NCI-H187 (cell line): ENCODE measurements at places on chromosomes 11 and 22.

- DNase-seq, result no peak
Observed at GRCh38 chr11:133343951-133344350, 188.3 kb downstream of the OPCML start.

- DNase-seq, result no peak
Observed at GRCh38 chr11:58658623-58659022, 36.2 kb downstream of the CNTF start.

GRCh38 chr11:1559111-1559951 is 12.7 kb downstream of the DUSP8 start:
- no peak for DNase-seq

DNA sequence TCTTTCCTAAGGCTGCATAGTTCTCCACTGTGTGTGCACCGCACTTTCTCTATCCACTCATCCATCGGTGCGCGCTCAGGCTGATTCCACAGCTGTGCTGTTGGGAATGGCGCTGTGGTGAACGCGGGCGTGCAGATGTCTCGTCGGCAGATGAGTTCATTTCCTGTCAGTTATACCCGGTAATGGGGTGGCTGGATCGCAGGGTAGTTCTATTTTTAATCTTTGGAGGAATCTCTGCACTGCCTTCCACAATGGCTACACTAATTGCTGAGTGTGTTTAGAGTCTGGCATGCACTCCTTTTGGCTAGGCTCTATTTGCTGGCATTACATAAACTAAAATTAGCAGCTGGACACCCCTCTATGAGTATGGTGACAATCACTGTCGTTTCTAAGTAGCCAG is 27.9 kb upstream of the KRTAP5-7 start:
- DNase-seq, result no peak

GRCh38 chr11:7417328-7417727 is 68.0 kb upstream of the OLFML1 start:
- no peak for DNase-seq

GRCh38 chr11:125365196-125365931 is 130.7 kb downstream of the FEZ1 start:
- DNase-seq, result no peak

- DNase-seq, result no peak
Observed at GRCh38 chr11:87908086-87908485, 267.2 kb downstream of the RAB38 start.

- no peak for DNase-seq
Observed at GRCh38 chr11:98616098-98616655, 404.6 kb upstream of the CNTN5 start.

DNA sequence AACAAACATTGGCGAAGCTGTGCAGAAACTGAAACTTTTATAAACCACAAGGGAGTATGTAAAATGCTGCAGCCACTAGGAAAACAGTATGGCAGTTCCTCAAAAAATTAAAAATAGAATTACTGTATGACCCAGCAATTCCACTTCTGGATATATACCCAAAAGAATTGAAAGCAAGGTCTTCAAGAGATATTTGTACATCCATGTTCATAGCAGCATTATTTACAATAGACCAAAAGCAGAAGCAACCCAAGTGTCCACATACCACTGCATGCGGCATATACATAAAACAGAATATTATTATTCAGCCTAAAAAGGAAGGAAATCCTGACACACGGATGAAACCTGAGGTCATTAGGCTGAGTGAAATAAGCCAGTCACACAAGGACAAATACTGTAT is 85.8 kb downstream of the RELT start:
- DNase-seq, result no peak

- DNase-seq, result no peak
Observed at GRCh38 chr22:30337461-30337778, 10.7 kb upstream of the TBC1D10A start.

GRCh38 chr11:133047036-133047770 is 485.1 kb downstream of the OPCML start:
- DNase-seq, result no peak

DNA sequence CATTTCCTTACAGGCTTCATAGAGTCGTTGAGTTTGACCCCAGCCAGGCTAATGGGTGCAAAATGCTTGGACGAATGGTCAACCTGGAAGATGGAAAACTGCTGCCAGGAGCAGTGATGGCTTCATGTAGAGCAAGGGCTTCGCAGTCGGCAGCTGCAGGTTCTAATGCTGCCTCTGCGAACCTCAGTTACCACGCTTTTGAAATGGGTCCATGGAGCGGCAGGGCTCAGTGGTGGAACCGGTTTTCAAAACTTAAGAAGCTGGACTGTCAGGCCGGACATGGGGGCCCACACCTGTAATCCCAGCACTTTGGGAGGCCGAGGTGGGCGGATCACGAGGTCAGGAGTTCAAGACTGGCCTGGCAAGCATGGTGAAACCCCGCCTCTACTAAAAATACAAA is 55.9 kb upstream of the PRR5 start:
- no peak for DNase-seq

GRCh38 chr11:127994736-127995135 is 592.6 kb downstream of the ETS1 start:
- DNase-seq, result no peak

DNA sequence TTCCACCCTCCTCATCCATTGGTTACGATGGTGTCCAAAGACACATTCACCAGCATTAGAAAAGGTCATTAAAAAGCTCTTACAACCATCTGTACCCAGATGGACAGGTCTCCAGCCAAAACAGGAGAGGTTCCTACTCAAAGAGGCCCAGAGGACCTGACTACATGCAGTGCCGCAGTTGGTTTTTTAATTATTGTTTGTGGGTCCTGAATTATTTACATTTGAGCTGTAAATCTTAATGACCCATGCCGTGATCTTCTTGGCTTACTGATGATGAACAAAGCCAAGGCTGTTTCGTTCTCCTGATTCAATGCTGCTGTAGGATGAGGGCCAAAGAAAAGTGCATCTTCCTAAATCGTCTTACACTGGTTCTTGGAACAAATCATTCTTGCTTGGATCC is 83.7 kb downstream of the CADM1 start:
- no peak for DNase-seq

- no peak for DNase-seq
Observed at GRCh38 chr22:36015155-36015810, 13.3 kb downstream of the RBFOX2 start.

DNA sequence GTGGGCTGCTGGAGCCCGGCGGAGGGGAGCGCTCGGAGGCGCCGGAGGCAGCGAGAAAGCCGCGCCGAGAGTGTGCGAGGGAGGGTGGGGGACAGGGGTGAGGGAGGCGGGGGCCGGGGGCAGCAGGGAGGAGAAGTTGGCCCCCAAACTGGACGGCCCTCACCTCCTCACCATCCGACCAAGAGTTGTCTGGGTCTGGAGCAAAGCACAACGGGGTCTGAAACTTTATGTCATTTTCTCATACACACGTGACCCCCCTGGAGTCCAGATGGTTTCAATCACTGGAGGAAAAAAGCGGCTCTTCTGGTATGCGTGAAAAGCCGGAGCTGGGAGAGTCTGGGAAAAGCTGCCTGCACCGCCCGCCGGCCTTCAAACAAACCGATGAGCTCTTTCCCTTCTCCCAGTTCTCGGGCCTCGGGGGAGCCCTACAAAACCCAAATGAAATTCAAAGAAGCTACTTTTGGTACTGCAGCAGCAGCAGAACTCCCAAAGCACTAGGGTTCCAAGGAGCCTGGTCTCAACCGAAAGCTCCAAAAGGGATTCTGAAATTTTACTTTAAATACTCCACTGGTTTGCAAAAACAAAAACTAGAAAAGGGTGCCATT is 39.7 kb upstream of the AKIP1 start:
- no peak for DNase-seq

DNA sequence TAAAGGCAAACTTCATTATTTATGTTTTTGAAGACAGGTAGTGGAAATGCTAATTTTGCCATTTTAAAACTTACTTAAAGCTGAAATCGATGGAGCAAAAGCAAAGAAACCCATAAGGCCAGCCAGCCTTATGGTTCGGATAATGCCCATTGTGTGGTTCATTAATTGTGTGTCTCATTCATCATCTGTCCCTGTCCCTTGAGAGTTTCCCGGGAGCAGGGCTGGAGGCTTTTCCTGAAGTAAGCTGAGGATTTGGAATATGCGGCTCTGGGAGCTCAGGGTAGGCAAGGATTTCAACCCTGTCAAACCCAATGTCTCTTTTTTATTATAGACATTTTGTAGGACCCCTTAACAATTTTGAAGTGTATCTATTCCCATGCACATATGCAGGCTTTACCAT is 790.0 kb upstream of the KIRREL3 start:
- DNase-seq, result no peak

GRCh38 chr11:27233654-27234042 is 129.4 kb downstream of the CCDC34 start:
- DNase-seq, result no peak

GRCh38 chr11:121842192-121842585 is 273.8 kb downstream of the BLID start:
- no peak for DNase-seq

DNA sequence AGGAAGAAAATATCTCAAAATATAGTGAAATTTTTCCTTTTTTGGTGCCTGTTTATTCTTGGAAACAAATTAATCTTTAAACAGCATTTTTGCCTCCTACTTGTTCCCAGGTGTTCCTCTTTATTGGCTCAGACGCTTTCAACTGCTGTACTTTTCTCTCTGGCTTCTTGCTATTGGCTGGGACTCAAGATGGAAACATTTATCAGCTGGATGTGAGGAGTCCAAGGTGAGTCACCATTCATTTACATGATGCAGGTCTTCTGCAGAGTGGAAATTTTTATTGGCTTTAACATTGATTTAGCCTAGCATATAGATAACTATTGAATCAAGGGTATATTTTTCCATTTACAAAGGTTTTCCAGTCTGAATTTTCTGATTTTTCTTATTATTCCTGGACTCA is 34.4 kb upstream of the DNAJB13 start:
- DNase-seq, result no peak

- no peak for DNase-seq
Observed at GRCh38 chr22:29216873-29217666, 11.4 kb downstream of the EMID1 start.

GRCh38 chr11:63939397-63939891 is 642 bp downstream of the NAA40 start:
- DNase-seq, result no peak

GRCh38 chr11:122874991-122875390 is 7.6 kb upstream of the JHY start:
- no peak for DNase-seq

DNA sequence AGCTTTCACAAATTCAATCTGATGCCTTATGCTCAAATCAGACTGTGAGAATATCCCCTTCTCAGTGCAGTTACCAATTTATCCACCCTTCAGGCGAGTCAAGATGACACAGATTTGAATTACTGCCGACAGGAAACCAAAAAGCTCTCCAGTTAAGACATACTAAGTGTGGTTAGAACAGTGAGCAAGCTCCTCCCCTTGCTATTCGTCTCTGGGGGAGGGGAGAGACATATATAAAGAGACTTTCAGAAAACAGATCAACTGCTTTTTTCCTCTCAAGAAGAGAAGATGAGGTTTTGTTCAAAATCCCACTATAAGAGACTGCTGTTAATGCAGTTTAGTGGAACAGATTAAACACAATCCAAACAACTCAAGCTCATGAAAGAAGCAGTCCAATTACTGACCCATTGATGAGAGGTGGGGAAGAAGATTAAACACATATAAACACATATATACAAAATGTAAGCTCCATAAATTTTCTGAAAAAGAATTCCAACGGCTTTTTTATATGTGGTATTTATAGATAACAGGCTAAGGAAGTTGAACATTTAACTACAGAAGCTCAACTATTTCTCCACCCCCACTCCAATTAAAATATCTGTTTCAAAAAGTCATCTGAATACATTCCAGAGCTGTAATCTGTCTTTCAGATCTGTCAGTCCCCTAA is 102.7 kb downstream of the MRTFA start:
- no peak for DNase-seq

DNA sequence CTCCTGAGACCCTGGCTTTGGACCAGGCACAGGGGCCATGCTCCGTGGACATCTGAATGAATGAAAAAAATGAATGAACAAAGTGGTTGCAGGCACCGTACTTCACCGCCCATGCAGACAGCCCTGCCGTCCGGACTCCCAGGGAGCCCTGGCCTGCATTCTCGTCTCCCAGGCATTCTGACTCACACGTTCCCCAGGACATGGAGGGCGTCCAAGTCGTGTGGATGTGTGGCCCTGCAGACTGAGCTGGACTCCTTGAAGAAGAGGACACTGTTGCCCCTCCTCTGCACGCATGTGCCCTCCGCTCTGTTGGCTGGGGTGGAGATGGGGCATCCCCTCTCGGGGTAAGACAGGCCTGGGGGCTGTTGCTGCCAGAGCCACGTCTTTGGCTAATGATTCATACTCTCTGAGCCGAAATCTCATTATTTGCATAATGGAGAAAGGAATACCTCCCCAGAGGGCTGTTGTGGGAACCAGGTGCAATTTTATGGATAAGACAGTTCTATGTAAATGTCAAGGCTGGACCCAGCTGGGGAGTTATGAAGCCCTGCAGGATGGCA is 49.7 kb downstream of the RTL6 start:
- DNase-seq, result peak; percentile 24

- DNase-seq, result no peak
Observed at GRCh38 chr11:87628026-87628580, 547.1 kb downstream of the RAB38 start.

GRCh38 chr11:106344966-106345365 is 267.5 kb downstream of the AASDHPPT start:
- no peak for DNase-seq

DNA sequence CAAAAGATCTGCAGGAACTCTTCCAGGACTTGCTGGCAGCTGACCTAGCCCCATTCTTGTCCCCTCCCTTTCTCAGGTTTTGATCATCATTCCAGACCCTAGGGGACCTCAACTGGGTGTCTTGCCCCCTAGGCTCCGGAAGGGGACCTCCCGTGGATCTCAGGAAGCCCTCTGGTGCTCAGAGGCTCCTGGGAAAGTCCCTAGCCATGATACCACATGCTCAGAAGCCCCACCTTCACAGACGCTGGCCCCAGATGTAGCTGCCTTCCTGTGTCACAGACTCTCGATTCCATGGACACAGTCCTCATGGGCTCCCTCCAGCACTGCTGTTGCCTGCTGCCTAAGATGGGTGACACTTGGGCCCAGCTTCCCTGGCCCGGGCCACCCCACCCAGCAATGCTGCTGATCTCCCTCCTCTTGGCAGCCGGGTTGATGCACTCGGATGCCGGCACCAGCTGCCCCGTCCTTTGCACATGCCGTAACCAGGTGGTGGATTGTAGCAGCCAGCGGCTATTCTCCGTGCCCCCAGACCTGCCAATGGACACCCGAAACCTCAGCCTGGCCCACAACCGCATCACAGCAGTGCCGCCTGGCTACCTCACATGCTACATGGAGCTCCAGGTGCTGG is at the start of gene LRRC55:
LRRC55 (plus strand) TSS at position 276 of the 628 bp plus-strand sequence; CDS start at position 346, 70 bp downstream.
- DNase-seq, result no peak

- no peak for DNase-seq
Observed at GRCh38 chr11:69893631-69894030, 74.4 kb upstream of the FGF3 start.

GRCh38 chr22:38927033-38927781 is 30.2 kb upstream of the APOBEC3A start:
- no peak for DNase-seq

GRCh38 chr11:123536690-123537437 is 106.8 kb downstream of the GRAMD1B start:
- DNase-seq, result no peak
